Activated CD4-positive, alpha-beta T cell treated with anti-CD3 and anti-CD28 coated beads, Interleukin-2, amount 50 U/mL, for 24 hours (primary cell): ENCODE measurements at places on chromosomes 2 and 18.

DNA sequence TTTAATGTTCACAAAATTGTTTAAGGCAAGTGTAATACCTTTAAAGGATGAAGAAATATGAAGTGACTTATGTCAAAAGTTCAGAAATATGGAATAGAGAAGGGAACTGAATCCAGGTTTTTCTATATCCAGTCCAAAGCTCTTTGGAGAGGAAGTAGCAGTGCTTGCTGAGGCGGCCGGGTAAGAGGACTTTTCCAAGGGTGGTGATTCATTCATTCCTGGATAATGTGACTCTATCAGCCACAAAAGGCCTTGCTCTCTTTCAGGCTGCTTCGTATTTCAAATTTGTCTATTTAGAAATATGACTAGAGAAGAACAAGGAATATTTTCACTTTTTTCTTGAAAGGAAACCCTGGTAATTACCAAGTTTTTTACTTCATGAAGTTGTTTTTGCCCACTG is 830.1 kb upstream of the ZEB2 start:
- no peak for DNase-seq

DNA sequence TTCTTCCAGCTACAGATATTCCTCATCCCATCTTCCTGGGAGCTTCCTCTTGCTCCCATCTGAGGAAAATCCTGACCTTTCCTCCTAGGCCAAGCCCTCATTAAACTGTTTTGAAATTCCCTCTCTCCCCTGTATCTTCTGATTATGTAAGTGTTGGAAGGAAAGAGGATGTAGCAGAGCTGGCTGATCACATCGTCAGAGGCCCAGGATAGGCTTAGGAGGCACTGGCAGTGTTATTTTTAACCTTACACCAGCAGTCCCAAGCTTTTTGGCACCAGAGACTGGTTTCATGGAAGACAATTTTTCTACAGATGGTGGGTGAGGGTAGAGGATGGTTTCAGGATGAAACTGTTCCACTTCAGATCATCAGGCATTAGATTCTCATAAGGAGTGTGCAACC is 630.4 kb downstream of the EPHA4 start:
- no peak for DNase-seq

DNA sequence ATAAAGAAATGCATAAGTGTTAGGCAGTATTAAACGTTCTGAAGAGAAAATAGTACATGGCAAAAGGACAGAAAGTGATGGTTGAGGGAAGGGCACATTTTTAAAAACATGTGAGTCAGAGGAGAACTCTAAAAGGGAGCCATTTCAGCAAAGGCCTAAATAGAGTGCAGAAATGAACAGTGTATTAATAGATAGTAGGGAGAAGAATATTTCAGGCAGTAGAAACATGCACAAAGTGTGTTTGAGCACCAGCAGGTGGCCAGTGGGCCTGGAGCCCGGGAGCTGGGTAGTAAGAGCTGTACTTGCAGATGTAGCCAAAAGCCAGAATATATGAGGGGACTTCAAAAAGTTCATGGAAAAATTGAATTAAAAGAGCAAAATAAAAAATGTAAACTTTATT is 288.1 kb upstream of the FIGN start:
- no peak for DNase-seq

- no peak for DNase-seq
Observed at GRCh38 chr2:177730363-177730762, 337.8 kb downstream of the AGPS start.

- peak; percentile 12 for DNase-seq
Observed at GRCh38 chr2:9897331-9897737, 54.1 kb downstream of the TAF1B start.

GRCh38 chr2:199455545-199456382 is 2.0 kb downstream of the SATB2 start:
- DNase-seq = no peak

GRCh38 chr18:57197261-57197660 is 50.4 kb downstream of the BOD1L2 start:
- no peak for DNase-seq

- DNase-seq = no peak
Observed at GRCh38 chr2:219508971-219509779, 5.1 kb upstream of the ASIC4 start.

DNA sequence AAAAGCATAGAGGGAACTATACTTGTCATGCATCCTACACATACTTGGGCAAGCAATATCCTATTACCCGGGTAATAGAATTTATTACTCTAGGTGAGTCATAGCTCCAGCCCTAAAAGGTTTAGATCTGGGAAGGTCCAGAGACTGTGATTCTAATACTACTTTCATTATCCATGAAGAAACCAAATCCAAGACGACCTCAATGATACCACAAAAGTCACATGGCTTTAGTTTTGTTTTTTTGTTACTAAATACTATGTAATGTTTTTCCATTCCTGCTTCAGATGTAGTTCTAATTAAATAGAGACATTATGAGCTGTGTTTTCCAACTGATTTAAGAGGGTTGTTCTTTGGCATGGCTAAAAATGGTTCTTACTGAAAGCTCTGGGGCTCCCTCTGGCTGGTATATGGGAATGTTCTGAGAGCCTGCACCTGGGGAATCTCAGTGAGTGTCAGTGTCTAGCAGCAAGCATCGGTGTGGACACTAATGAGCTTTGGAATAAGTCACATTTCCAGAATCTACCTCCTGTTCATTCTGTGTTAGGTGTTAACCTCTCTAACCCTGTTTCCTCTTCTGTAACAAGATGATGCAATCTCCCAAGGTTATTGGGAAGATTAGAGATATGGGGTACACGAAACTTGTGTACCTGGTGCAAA is 20.5 kb upstream of the IL1RL2 start:
- no peak for DNase-seq

DNA sequence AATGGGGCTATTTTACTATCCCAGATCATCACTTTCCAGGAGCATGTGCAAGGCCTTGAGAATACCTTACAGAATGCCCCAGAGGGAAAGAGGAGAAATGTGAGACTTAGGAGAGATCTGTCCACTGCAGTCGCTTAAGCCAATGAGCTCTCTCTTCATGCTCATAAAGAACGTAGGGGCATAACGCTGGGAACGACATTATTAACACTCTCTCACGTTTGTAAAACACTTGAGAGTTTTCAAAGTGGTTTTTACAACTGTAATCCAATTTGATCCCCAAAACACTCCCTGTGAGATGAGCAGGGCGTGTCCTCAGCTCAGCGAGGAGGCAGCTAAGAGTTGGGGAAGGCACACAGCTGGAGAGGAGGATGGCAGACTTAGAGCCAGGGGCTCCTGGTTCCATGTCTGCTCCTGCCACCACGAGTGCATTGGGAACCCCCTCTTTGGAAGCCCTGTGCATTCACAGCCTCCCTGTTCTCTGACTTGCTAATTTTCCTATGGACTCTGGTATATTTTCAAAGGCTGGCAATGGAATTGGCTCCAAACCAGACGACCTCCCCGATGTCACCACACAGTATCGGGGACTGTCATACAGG is 97.4 kb downstream of the PLB1 start:
- no peak for DNase-seq

GRCh38 chr2:160507046-160507407 is 13.4 kb upstream of the RBMS1 start:
- no peak for DNase-seq

- DNase-seq = no peak
Observed at GRCh38 chr2:196226058-196226706, 54.8 kb upstream of the STK17B start.

DNA sequence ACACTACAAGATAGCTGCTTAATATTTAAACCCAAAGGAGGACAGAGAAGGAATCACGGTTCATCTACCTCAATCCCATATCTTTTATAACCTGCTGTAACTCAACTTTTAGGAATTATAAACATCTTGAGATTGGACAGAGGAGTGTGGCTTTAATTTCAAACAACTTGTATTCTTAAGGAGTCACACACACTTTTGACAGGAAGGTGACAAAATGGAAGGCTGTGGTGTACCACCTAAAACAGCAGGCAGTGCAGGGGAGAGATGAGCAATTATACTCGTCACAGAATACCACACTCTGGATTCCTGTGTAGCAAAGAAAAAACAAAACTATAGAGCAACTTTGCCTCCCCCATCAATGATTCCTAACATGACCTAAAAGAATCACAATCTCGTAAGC is 194.8 kb downstream of the ZEB2 start:
- DNase-seq = no peak

- DNase-seq = peak; percentile 65
Observed at GRCh38 chr2:46062637-46063412, 234.4 kb upstream of the EPAS1 start.
